ENCODE measurements at places on chromosomes 13 and 19.

DNA sequence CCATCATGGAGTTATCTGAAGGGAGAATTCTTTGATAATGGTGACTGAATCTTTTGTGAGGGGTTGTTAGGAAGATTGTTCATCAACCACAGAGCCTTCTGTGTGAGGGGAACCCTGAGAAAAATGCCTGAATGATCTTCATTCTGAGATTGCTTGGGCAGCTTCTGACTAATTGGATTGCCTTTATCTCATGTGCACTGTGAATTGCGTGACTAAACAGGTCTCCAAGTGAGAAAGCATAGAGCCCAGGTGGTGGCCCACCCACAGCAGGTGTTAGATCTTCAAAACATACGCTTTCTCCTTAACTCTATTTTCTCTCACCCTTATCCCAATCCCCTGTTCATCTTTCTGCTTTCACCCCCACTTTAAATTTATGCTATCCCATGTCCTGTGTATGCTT, 58.3 kb downstream of the DOCK9 start:
- no peaks in the 10 kb centered on the region for H3K27me3 ChIP-seq
- no peaks in the 10 kb centered on the region for H3K4me1 ChIP-seq
- H3K27ac ChIP-seq, result no peak overlapping the region
- H3K36me3 ChIP-seq, result no peaks in the 10 kb centered on the region
- H3K4me3 ChIP-seq, result no peak overlapping the region

DNA sequence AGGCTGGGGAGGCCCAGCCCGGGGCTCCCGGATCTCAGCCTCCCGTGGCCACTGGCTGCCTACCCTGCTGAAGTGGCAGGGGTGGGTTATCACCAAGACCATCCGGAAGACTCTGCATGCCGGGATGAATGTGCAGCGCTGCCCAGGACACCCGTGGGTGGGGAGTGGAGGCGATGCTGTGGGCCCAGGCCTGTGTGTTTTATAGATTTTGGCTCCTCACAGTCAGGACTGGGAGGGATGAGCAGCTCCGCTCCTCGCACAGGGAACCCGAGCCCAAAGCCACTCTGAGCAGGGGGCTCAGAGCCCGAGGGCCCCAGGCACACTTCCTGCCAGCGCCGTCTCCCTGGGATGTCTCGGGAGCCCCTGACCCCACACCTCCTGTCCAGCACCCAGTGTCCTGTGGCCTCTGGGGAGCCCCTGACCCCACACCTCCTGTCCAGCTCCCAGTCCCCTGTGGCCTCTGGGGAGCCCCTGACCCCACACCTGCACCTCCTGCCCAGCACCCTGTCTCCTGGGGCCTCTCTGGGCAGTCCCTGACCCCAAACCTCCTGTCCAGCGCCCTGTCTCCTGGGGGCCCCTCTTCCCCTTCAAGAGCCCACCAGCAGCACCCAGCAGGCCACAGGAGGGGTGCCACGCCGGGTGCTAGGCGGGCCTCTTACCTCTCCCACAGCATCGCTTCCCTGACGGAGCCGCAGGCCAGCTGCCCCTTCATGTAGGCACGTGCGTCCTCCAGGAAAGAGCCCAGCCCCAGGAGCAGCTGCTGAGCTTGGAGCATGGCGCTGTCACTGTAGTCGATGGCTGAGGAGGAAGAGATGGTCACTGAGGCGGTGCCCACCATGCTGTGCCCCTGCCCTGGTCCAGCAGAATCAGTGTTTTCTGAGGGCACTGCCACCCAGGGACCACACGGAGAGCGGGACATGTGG, 31.4 kb downstream of the NAXD start:
- no peaks in the 10 kb centered on the region for H3K27me3 ChIP-seq
- no peak overlapping the region for H3K27ac ChIP-seq
- H3K4me1 ChIP-seq, result peaks cover 5% of the 10 kb centered on the region
- no peak for DNase-seq
- H3K36me3 ChIP-seq, result peaks cover 30% of the 10 kb centered on the region
- H3K4me3 ChIP-seq, result no peak overlapping the region

GRCh38 chr19:2974342-2975041, 2.9 kb upstream of the TLE6 start:
- H3K27me3 ChIP-seq, result no peaks in the 10 kb centered on the region
- H3K4me3 ChIP-seq, result no peak overlapping the region
- H3K4me1 ChIP-seq, result peaks cover 10% of the 10 kb centered on the region
- H3K27ac ChIP-seq, result no peak overlapping the region
- H3K36me3 ChIP-seq, result no peaks in the 10 kb centered on the region

GRCh38 chr13:77725071-77725470, 27.6 kb downstream of the SLAIN1 start:
- no peaks in the 10 kb centered on the region for H3K36me3 ChIP-seq
- DNase-seq, result no peak
- H3K27me3 ChIP-seq, result no peaks in the 10 kb centered on the region
- H3K4me3 ChIP-seq, result no peak overlapping the region

DNA sequence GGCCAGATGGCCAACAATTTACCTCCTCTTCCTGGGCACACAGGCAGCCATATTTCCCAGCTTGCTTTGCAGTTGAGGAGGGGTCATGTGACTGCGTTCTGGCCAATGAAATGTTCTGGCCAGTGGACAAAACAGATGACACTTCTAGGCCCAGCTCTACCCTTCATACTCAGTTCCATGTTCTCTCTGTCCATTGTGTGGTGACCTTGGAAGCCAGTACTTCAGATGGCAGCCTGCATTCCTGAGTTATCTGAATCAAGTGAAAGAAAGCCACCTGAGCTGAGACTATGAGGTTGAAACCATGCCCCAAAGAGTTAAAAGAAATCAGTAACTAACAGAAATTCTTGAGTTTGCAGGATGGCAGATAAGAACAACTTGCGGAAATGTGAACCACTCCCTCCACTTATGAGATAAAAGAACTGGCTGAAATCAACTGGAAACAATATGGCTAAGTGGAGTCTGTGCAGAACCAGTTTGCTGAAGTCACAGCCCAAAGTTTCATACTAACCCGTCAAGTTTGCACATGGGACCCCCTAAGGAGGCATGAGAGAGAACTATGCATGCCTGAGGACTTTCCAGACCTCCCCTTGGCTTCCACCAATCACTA, 8.1 kb downstream of the FAM187B start:
- DNase-seq, result no peak
- no peak overlapping the region for H3K27ac ChIP-seq
- no peaks in the 10 kb centered on the region for H3K36me3 ChIP-seq
- peaks cover 3% of the 10 kb centered on the region for H3K27me3 ChIP-seq
- no peak overlapping the region for H3K4me3 ChIP-seq

- H3K4me1 ChIP-seq, result peaks cover 6% of the 10 kb centered on the region
- DNase-seq, result no peak
- H3K27me3 ChIP-seq, result no peaks in the 10 kb centered on the region
Observed at GRCh38 chr13:39910833-39911232, 255.4 kb downstream of the COG6 start.

DNA sequence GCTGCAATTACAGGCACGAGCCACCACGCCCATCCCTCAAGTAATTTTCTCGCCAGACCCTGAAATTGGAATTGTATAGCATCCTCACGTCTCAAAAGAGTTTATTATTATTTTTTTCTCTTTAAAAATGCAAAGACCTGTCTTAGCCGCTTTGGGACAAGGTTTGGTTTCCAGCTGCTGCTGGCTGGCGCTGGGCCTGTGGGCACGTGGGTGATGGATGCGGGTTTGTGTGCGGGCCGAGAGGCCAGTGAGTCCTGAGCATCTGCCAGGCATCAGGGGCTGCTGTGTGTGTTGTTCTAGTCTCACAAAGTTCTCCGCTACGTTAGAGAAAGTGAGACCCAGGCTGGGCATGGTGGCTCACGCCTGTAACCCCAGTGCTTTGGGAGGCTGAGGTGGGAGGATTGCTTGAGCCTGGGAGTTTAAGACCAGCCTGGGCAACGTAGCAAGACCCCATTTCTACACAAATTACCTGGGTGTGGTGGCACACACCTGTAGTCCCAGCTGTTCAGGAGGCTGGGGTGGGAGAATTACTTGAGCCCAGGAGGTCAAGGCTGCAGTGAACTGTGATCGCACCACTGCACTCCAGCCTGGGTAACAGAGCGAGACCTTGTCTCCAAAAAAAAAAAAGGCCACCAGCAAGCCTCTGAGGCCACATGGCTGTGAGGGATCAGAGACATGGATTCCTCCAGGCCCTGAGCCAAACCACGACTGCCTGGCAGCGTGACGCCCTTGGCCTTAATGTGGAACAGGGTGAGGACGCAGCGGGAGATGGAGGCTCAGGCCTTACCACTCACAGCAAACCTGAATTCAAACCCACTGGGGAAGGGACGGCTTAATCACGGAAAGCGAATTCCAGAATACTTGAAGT, 4.7 kb upstream of the TMPRSS9 start:
- H3K4me1 ChIP-seq, result no peaks in the 10 kb centered on the region
- H3K36me3 ChIP-seq, result no peaks in the 10 kb centered on the region
- no peak overlapping the region for H3K27ac ChIP-seq
- peak; percentile 94 for DNase-seq

- H3K36me3 ChIP-seq, result no peaks in the 10 kb centered on the region
- H3K4me3 ChIP-seq, result peak within 1 kb of the TSS; percentile 37
- H3K27me3 ChIP-seq, result peaks cover 32% of the 10 kb centered on the region
- DNase-seq, result peak; percentile 92
- H3K4me1 ChIP-seq, result peaks cover 11% of the 10 kb centered on the region
Observed at GRCh38 chr19:35134601-35135242, at the start of gene LGI4. LGI4 (minus strand) TSS chr19:35135059; CDS start chr19:35134680, 379 bp downstream.

DNA sequence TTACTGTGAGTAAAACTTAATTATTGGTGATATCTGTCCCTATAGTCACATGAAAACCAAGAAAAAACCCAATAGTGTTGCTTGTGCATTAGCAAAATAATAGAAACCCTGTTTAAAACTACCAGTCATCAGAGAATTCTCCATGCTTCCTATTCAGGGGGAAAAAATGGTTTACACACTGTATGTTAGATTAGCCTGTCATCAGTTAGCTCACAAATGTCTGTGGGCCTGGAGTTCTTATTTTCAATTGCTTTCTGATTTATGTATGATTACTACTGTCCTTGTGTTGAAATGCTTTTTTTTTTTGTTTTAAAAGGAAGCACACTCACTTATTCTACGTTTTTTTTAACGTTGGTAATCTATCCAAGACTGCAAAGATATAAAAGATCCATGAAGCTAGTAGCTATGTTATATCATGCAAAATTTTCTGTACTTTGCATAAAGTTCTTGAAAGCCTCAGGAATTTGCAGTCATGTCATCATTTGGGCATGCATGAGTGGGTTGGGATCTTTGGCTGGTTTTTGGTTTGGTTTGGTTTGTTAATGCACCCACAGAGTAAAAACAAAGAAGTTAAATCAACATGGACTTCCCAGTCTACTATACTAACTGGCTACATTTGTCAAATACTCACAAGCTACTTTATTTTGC, 25.9 kb downstream of the RXFP2 start:
- H3K27ac ChIP-seq, result peak overlapping the region; percentile 97
- peaks cover 71% of the 10 kb centered on the region for H3K4me1 ChIP-seq
- H3K36me3 ChIP-seq, result no peaks in the 10 kb centered on the region

DNA sequence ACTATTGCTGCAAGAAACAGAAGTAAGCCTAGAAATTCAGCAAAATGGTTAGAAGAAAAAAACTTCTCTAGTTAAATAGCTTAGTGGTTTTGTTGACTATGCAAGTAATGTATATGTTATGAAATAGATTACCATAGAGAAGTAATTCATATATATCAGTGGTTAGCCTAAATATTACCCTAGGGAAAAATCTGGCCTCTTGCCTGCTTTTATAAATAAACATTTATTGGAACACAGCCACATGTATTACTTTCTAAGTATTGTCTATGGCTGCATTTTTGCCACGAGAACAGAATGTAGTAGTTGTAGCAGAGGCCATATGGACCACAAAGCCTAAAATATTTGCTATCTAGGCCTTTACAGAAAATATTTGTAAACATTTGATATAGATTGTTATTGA, 1471.7 kb upstream of the PRR20A start:
- H3K36me3 ChIP-seq, result no peaks in the 10 kb centered on the region
- DNase-seq, result no peak
- H3K27ac ChIP-seq, result no peak overlapping the region

GRCh38 chr19:7680606-7681339, at the start of gene TRAPPC5:
TRAPPC5 (plus strand) TSS chr19:7680833; CDS start chr19:7682254, 1,421 bp downstream.
- DNase-seq, result peak; percentile 99
- peaks cover 5% of the 10 kb centered on the region for H3K27me3 ChIP-seq
- peak within 1 kb of the TSS; percentile 61 for H3K27ac ChIP-seq
- H3K4me3 ChIP-seq, result peak within 1 kb of the TSS; percentile 98
- peaks cover 12% of the 10 kb centered on the region for H3K36me3 ChIP-seq

- H3K4me3 ChIP-seq, result no peak overlapping the region
- peaks cover 1% of the 10 kb centered on the region for H3K27me3 ChIP-seq
- no peak for DNase-seq
- no peak overlapping the region for H3K27ac ChIP-seq
- H3K36me3 ChIP-seq, result no peaks in the 10 kb centered on the region
- no peaks in the 10 kb centered on the region for H3K4me1 ChIP-seq
Observed at GRCh38 chr19:39314016-39314728, 6.5 kb downstream of the LRFN1 start.

- H3K4me3 ChIP-seq, result no peak overlapping the region
- no peaks in the 10 kb centered on the region for H3K27me3 ChIP-seq
- H3K4me1 ChIP-seq, result no peaks in the 10 kb centered on the region
- H3K36me3 ChIP-seq, result no peaks in the 10 kb centered on the region
Observed at GRCh38 chr13:75946536-75947284, 310.6 kb downstream of the LMO7 start.

DNA sequence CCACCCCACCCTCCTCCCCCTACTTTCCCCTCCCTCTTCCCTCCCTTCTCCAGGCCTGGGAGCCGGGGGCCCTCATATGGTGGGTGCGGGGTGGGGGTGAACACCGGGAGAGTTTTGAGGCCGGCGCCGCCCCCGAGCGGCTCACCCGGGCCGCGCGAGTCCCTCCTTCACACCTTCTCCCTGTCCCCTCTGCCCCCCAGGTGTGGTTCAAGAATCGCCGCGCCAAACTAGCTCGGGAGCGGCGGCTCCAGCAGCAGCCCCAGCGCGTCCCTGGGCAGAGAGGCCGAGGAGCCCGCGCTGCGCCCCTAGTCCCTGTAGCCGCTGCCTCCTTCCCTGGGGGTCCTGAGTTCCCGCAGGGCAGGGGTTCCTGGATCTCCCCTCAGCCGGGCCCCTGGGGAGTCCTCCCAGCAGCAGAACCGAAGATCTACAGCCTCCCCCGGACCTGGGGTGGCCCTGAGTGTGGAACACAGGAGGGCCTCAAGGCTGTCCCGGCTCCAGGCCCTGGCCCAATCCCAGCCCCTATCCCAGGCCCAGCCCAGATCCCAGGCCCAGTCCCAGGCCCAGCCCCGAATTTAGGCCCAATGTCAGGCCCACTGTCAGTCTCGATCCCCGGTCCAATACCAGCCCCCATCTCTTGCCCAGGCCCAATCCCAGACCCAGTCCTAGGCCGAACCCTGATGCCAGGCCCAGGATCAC, 1.7 kb downstream of the TPRX2 start:
- H3K4me3 ChIP-seq, result no peak overlapping the region
- no peak overlapping the region for H3K27ac ChIP-seq
- peak; percentile 11 for DNase-seq
- peaks cover 6% of the 10 kb centered on the region for H3K27me3 ChIP-seq

- H3K4me1 ChIP-seq, result peaks cover 10% of the 10 kb centered on the region
- H3K36me3 ChIP-seq, result no peaks in the 10 kb centered on the region
- H3K27ac ChIP-seq, result peak overlapping the region; percentile 67
- DNase-seq, result peak; percentile 89
- no peaks in the 10 kb centered on the region for H3K27me3 ChIP-seq
- peak overlapping the region; percentile 93 for H3K4me3 ChIP-seq
Observed at GRCh38 chr19:36604656-36605100, 435 bp upstream of the ZNF382 start.

GRCh38 chr13:42377640-42378382, 105.9 kb downstream of the AKAP11 start:
- H3K27me3 ChIP-seq, result peaks cover 2% of the 10 kb centered on the region
- DNase-seq, result no peak
- no peak overlapping the region for H3K4me3 ChIP-seq
- no peaks in the 10 kb centered on the region for H3K4me1 ChIP-seq
- H3K27ac ChIP-seq, result no peak overlapping the region
- H3K36me3 ChIP-seq, result no peaks in the 10 kb centered on the region
